Nephron progenitor cell (in vitro differentiated cells): ENCODE measurements at places on chromosomes 2 and 18.

DNA sequence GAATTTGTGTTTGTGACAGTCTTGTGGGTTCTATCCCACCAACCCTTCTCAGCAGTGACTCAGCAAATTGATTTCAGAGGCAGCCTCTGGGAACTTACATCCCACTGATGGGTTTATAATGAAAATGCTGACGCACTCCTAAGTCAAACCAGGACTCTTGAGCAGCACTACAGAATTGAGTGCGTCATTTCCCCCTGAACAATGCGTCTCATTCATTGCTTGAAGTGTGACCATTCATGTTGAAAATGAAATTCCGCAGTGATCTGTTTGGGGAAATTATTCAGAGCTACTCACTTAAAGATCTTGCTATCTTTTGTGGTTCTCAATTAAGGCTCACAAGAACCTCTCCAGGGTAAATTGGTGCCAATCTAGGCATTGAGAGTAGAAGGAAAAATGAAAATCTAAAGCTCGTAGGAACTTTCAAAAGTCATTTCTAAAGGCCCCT, 417.7 kb upstream of the SLC14A2 start:
- DNase-seq, result no peak

DNA sequence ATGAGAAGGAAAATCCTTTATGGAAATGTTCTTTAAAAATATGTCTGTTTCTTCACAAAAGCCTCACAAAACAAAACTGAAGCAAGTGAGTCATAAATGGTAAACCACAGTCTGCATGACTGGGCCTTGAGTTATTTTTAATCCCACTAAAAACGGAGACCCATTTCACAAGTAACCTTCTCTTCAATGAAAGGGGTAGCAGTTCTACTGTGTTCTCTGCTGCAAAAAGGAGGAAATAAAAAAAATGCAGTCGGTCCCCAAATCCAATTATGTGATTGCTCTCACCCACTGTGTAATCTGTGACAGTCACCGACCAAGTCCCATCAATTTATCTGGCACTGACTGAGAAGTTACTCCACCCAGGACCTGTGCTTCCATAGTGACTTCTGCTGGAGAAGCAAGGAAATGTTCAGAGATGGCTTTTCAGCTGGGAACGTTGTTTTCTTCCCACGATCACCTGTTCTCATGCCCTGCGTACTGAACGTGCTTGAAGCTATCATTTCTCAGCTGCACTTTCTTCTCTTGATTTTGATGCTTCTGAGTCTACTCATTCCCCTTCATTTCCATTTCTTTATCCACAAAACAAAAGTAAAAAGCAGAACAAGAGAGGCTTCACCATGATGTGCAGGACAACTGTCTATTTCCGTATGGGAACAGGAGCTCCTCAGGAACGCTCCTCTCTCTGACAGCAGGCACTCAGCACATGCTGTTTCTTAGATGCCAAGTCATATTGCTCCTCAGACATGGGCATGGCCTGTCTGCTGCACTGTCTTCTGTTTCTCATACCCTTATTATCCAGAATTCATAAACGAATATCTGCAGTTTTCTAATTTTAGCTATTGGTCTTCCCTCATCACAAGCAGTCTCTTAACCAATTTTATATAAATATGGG, 80.0 kb upstream of the TMEM200C start:
- DNase-seq, result no peak

DNA sequence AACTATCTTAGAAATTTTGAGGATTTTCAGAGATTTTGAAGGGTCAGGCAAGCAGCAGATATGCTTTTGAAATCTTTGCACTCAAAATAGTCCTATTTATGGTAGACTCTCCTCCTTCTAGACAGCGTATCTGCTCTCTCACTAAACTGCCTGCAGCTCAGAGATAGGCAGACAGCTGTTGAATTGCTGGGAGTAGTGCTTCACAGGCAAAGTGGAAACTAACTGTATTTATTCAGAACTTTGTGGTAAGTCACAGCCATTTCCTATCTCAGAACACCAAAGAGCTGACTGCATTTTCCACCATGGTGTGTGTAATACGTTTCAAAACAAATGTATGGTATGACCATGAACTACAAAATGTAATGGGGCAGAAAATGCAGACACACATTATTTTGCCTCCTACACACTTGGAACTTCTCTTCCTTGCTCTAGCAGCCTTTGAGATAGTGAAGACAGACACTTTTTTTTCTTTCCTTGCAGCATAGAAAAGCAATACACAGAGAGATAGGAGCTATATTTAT, 352.4 kb downstream of the LRP1B start:
- DNase-seq, result no peak

DNA sequence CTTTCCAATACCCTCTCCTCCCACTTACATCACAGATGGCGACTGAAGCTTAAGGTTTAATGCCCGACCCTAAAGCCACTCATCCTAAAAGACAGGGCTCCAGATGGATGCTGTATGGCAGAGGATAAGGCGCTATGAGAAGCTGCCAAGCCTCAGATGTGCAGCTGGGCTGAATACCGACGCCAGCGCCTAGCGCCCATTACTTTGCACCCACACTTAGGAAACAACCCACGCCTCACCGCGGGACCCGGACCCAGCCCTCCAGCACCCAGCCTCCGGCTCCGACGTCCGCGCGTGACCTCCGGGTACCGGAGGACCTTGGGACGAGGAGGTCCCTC, 335 bp downstream of the TRAK2 start:
- no peak for DNase-seq
